Muscle of arm (tissue), 14 donors: ENCODE measurements at places on chromosomes 1 and 21.

DNA sequence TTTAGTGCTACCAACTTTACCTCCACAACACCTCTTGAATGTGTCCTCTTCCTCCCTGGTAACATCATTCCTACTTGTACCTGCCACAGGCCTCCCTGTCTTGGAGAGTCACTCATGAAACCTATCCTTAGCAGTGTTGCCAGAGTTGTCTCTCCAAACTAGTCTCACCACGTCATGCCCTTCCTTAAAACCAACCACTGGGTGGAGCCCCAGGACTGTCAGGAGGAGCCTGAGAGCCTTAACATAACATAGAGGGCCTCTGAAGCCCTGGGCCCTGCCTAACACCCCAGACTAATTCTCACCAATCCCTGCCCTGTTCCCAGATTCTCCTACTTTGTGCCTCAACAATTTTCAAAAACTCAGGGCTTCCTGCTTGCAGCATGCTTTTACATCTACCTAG, 65.3 kb downstream of the ZNF697 start:
- peak; percentile 39 for DNase-seq

GRCh38 chr1:185676969-185677368, 57.2 kb upstream of the HMCN1 start:
- DNase-seq, result no peak

- no peak for DNase-seq
Observed at GRCh38 chr1:53811414-53811851, 26.7 kb downstream of the NDC1 start.

DNA sequence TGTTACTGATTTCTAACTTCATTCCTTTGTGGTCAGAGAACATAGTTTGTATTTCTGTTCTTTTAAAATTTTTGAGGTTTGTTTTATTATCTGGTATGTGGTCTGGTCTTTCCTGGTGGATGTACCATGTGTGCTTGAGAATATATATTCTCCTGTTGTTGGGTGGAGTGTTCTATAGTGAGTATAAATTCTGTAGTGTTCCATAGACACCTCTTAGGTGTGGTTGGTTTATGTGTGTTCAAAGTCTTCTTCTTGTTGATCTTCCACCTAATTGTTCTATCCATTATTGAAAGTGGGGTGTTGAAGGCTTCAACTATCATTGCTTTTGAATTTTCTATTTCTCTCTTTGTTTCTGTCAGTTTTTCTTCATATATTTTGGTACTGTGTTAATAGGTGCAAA, 20.1 kb downstream of the PPP2R5A start:
- DNase-seq, result no peak

- DNase-seq, result no peak
Observed at GRCh38 chr1:118481126-118481525, 296.1 kb upstream of the SPAG17 start.
